Activated T-cell treated with anti-CD3 and anti-CD28 coated beads, Interleukin-2, amount 50 U/mL, for 48 hours (primary cell): ENCODE measurements at places on chromosomes 16 and 17.

DNA sequence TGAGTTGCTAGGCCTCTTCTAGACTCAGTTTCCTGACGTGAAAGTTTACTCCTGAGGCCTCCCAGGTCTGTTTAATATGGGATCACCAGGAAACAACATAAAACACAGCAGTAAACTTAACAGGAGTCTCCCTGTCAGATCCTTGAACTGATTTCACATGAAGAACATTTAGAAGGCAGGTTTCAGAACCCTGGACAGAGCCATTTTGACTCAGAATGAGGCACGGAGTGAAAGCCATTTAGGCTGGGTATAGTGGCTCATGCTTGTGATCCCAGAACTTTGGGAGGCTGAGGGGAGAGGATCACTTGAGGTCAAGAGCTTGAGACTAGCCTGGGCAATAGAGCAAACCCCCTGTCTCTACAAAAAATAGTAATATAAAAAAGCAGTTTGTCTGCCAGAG is 289.1 kb downstream of the CA10 start:
- no peak for DNase-seq

GRCh38 chr16:89669755-89670154 is 12.1 kb downstream of the SPATA33 start:
- no peak for DNase-seq

DNA sequence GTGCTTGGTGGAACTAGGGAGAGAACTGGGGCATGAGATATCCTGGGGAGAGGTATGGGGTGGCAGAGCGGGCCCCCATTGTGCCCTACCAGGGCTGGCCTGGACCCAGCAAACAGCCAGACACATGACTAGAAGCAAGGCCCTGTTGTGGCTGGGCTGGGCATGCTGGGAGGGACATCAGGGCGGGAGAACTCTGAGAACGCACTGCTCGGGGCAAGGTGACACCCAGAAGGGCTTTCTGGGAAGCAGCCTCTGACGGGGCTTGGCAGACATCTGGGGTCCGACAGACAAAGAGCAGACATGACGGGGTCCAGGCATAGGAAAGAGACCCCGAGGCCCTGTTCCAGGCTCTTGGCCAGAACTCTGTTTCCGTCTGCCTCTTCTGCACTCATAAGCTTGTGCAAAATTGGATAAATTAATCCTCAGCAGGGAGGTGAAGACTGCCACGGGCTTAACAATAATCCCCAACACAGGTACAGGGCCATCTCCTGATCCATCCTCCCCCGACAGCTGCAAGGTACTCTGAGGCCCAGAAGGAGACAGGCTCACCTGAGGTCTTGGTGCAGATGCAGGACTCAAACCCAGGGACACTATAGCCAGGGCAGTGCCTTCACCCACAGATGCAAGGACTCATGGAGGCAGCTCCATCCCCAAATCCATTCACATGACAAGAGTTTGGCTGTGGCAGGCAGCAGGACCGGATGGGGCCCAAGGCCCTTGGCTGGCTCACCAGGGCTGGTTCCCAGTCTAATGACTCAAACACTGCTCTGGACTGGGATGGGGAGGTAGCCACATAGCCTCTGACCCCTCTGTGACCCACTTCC is 5.4 kb downstream of the SREBF1 start:
- no peak for DNase-seq

DNA sequence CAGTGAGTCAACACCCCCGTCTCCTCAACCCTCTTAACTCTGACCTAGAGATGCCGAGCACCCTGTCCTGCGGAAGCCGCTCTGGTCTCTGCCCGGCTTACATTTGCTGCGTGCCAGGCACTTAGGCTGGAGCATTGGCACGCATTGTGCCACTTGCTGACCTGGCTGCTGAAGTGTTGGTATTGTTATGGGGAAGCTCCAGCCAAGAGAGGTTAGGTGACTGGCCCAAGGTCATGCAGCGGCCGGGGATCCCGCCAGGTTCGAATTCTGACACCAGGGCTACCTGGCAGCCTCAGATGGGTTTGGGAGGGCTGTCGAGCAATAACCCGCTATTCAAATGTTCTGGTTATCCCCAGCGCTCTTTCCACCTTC is 5.0 kb upstream of the HSD17B1 start:
- DNase-seq = no peak

DNA sequence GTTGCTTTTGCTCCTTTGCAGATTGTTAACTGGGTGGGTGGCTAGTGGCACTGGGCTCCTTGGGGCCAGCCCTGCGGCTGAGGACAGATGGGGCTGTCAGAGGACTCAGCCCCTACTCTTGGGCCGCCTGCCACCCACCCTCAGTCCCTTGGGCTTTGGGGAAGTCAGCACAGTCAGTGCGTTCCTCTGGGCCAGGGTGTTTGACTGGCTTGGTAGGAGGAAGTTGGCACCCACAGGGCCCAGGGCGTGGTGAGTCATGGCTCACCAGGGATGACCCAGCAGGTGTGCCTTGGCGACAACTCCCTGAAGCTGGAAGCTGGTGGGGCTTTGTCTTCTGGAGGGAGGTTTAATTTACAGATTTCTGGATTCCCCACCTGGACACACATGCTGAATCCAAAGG is 32.4 kb downstream of the HAPSTR1 start:
- no peak for DNase-seq

- no peak for DNase-seq
These were observed 19.0 kb upstream of the CPHXL start for GRCh38 chr16:75745242-75745641.

- no peak for DNase-seq
These were observed 16.7 kb upstream of the SLC12A3 start for GRCh38 chr16:56848029-56848936.

DNA sequence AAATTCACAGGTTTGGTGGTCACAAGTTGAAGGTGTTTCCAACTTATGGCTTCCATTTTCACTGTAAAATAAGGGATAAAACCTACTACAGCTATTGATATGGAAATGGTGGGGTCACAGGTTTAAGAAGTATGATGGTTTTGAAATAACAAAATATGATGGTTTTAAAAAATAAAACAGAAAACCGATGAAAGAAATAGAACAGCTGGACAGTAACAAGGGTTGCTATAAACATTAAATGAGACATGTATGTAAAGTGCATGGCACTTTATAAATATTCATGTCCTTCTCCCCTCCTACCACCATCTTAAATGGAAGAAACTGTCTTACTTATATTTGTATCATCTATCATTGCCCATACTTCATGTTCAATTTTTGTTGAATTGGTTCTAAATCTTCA is 31.3 kb downstream of the ASPA start:
- no peak for DNase-seq

- DNase-seq = no peak
These were observed 18.3 kb downstream of the NQO1 start for GRCh38 chr16:69707920-69708683.

- no peak for DNase-seq
These were observed 652.5 kb downstream of the HS3ST4 start for GRCh38 chr16:26344240-26344776.

- no peak for DNase-seq
These were observed 34.3 kb downstream of the LIMD2 start for GRCh38 chr17:63665527-63666214.

GRCh38 chr17:48102798-48103715 is 1.8 kb upstream of the CBX1 start:
- peak; percentile 45 for DNase-seq

DNA sequence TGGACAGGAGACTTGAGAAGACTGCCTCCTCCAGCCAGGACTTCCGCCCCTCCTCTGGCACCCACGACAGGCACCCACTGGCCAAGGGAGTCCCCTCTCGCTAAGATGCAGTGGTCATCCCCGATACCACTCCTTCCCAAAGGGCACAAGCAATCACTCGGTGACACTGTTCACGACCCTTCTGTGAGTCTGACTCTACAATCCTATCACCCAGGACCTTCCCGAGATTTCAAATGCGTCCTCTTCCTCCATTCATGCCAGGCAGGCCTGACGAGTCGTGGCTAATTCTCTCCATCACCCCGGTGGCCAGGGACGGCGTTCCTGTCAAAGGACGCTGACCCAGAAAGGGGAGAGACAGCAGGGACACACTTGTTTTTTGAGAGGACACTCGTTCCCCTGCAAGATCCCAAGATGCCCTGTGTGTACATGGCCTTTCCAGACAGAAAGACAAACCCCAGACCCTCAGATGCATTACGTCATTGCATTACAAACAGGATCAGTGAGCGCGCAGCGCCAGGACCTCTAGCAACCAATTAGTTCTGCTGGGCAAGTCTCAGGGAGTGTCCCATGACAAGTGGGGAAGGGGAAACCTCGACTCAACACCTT is 12.2 kb downstream of the FBXO31 start:
- no peak for DNase-seq

DNA sequence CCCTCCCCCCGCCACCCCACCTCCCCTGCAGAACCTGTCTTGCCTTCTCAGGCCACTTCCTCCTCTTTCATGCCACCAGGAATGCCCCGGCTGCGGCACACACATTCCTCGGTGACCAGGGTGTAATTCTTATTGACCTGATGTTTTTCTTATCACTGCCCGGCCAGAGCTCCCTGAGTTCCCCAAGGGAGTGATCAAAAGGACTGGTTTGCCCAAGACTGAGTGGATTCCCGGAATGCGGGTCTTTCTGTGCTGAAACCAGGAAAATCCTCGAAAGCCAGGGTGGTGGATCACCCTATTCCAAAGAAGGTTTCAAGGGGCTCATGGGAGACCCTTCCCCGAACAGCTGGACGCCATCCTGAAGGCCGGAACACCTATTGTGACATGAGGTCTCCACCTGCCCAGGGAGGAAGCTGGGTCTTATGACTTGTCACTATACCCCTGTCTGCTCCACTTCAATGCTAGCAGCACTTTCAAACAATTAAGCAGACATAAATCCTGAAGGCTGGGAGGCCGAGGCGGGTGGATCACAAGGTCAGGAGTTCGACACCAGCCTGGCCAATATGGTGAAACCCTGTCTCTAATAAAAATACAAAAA is 53.0 kb upstream of the RPL38 start:
- no peak for DNase-seq

DNA sequence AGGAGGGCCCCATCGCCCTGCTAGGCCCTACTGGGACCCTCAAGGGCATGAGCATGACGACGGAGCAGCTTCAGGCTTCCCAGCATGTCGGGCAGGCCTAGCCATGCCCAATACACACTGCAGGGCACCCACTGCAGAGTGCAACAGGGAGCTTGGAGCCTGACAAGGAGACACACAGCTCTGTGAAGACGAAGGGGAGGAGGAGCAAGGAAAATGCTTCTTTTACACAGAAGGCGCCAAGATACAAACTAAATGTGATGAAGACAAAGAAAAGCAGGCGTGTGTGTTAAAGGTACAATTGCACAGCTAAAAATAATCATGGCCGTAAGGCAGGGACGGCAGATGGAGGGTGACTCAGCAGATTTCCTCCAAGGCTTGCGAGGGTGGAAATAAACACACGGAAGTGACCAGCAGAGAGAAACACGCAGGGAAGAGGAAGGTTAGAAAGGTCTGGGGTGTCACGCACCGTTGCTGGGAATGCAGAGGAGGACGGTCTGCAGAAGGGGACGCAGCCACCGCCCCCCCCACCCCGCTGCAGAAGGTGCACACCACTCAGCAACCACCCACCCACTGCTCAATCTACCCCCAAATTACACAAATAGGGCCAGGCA is 108.5 kb downstream of the ZNF778 start:
- DNase-seq = no peak

GRCh38 chr17:41010441-41010840 is 1.5 kb upstream of the KRTAP3-1 start:
- DNase-seq = no peak

- DNase-seq = peak; percentile 46
These were observed 54.1 kb downstream of the VMP1 start for GRCh38 chr17:59761385-59762048.

GRCh38 chr16:54211203-54211602 is 75.4 kb downstream of the IRX3 start:
- no peak for DNase-seq

DNA sequence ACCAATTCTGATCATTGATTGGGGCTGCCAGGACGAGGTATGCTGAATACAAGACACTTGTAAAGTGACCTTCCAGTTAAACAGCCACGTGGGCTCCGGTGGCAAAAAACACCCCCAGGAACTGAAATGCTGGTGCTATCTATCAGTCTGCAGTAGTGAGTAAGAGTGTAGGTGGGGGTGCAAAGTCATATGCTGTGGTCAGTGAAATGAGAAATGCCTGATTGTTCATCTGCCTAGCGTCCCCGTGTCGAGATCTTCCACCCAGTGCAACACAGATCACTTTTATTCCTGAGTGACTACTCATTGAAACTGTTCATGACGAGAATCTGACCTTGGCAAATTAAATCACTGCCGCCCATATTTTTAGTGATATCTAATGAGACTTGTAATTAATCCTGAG is 806.5 kb upstream of the GOT2 start:
- no peak for DNase-seq

GRCh38 chr17:72184805-72185204 is 64.0 kb downstream of the SOX9 start:
- no peak for DNase-seq

- no peak for DNase-seq
These were observed 2.1 kb downstream of the CFAP20 start for GRCh38 chr16:58127033-58127556.
